ENCODE measurements at places on chromosomes 16 and 17. TPM values are rescaled to one million over a fixed set of nuclear protein-coding genes. Genes with fewer than 3 reads are reported as not detected.

GRCh38 chr16:88659160-88659559 is 3.7 kb downstream of the MVD start:
- DNase-seq, result no peak

DNA sequence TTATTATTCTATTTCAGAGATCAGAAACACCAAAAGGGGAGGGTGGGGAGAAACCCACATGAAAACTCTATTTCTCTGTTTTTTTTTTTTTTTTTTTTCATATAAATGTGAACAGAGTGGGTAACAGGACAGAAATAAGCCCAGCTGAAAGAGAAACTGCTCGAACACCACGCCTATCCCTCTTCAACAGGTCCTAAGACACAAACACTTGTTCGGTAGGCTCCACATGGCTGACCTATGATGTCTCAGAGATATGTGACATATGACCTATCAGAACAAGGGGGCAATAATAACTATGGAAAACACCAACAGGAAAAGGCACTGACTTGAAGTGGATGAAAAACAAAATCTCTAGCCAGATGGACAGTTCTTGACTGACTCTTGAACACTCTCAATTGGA is 44.8 kb downstream of the PARN start:
- no peak for DNase-seq

- DNase-seq, result no peak
These were observed 34.1 kb upstream of the CDC6 start for GRCh38 chr17:40253565-40253964.

OR1A1 gene
- not detected for total RNA-seq

Measured in Right ventricle myocardium superior (tissue), 1 donor.